CD8-positive, alpha-beta memory T cell (primary cell): ENCODE measurements at places on chromosomes 7 and 10. TPM values are rescaled to one million over a fixed set of nuclear protein-coding genes. Genes with fewer than 3 reads are reported as not detected.

GRCh38 chr7:24576171-24577025 lies 3.1 kb downstream of the PALS2 start:
- no peak for DNase-seq

DNA sequence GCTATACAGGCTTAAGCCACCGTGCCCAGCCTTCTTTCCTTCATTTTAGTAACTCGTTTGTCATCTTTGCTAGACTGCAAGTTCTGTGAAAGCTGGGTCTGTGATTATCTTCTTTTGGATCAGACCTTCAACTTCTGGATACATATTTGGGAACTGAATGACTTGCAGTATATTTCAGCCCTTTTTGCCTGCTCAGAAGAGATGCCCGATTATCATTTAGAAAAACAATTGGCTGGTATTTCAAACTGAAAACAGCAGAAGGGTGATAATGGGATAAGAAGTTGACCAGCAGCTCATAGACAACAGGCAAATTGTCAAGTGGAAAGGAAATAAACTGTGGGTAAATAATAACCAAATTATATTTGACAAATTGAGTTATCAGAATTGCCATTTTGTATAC lies 14.6 kb downstream of the RSBN1L start:
- DNase-seq = no peak

GRCh38 chr7:490461-491291 lies 29.0 kb downstream of the PDGFA start:
- no peak for DNase-seq

GRCh38 chr7:2757361-2757903 lies 69.4 kb downstream of the AMZ1 start:
- no peak for DNase-seq

The ANKRD1 gene
- not detected for total RNA-seq

DNA sequence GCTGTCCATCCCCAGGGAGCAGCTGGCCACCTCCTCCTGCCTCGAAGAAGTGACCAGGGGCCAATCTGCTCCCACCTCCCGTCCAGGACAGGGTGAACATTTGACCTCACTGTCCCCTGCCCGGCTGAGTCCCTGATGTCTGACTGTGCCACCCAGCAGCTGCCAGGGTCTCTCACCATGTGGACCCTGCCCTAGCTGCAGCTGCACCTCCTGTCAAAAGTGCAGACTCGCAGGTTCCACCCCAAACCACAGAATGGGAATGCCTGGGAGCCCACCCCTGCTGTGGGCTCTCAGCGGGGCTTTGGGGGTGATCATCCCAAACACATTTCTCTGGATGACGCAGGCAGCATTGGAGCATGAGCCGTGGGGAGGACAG lies 86.1 kb downstream of the RGS10 start:
- no peak for DNase-seq

DNA sequence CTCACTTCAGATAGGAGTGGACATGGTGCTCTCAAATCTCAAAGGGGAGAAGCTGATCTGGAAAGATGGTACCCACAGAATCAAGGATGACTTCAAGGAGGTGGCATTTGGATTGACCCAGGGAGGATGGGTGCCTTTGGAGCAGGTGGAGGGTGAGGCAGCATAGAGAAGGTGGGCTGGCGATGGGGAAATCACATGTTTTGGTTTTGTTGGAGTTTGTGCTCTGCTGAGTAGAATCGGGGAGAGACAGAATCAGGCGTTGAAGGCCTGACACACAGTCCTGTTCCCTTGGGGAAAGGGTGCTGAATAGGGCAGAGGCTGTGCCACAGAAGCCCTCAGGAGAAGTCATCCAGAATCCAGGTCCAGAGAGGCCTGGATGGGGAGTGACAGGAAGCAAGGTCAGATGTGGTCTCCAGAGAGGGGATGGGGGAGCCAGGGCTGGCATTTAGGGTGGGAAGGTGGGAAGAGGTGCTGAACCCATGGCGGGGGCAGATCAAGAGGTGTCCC lies 291.1 kb downstream of the GLRX3 start:
- DNase-seq = no peak

The SPDYE3 gene
- not detected for total RNA-seq

DNA sequence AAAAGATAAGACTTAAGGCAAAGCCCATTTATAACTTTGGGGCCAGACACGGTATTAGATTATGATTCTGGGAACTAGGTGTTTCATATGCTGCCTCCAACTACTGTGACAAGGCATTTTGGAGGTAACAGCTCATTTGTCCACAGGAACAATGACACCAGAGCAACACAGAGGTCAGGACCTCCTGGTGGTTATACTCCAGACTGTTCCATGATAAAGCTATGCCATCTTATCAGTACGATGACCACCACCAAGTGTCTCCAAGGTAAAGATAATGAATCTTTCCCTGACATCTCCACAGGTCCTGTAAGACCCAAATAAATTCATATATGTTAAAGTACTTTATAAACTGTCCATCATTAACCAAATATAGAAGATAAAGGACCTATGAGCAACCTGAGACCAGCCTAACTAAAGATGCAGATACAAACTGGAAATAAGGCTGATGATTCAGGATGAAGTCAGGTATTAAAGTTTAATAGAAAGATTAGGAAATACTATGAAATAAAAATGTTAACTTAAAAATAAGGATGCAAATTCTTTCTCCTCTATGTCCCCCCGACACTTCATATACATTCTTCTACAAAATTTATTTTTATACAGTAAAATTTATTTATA lies 26.2 kb downstream of the CUL2 start:
- no peak for DNase-seq

The ZNF488 gene
- total RNA-seq = 0.42 TPM

DNA sequence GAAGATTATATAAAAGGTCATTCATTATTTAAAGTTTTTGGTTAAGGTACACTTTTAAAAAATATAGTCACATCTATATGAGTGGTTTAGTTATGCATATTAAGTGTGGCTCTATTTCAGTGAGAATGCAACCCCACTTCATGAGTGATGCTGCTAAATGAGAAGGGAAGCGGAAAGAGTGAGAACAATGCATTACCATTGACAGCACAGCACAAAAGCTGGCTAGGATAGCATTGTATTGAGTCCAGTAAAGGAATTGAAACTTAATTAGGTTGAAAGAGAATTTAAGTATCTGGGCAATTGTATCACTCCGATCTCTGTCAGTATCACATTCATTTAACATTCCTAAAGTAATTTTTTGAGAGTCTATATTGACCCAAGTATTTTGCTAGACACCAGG lies 13.2 kb downstream of the POM121L12 start:
- DNase-seq = no peak

- no peak for DNase-seq
These were observed 9.9 kb upstream of the TAS2R41 start for GRCh38 chr7:143467724-143468123.

DNA sequence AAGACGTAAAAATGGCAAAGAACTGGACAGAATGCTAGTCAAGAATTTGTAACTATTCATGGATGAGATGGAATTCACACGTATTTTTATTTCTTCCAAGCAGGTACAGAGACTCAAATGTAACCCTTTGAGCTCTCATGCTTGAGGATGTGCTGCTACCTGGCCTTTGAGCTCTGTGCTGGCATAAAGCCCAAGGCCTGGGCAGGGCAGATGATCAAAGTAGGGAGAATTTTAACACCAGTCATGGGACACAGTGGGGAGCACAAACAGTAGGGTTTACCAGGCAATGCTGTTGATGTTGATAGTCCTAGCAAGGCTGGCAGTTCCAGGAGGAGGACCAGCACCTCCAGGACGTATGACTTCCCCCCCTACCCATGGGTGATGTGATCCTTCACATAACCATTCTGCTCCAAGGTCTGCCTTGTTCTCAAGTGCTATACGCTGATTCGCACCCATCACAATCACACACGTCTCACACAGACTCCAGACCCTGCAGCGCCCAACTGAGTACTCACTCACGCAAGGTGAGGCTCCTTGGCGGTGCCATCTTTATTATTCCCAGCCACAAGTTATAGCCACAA lies 48.6 kb upstream of the DLG5 start:
- DNase-seq = no peak

DNA sequence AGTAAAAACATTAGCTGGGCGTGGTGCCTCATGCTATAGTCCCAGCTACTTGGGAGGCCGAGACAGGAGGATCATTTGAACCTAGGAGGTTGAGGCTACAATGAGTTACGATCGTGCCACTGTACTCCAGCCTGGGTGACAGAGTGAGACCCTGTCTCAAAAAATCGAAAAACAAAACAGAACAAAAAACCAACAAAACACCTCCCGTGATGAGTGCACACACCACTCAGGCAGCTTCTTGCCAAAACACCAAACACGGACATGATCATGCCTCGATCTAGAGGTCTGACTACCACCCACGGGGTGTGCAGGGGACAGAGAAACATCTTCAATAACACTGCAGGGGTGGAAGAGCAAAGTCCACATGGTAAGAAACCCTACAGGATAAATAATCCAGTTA lies 44.4 kb downstream of the AMZ1 start:
- DNase-seq = no peak

DNA sequence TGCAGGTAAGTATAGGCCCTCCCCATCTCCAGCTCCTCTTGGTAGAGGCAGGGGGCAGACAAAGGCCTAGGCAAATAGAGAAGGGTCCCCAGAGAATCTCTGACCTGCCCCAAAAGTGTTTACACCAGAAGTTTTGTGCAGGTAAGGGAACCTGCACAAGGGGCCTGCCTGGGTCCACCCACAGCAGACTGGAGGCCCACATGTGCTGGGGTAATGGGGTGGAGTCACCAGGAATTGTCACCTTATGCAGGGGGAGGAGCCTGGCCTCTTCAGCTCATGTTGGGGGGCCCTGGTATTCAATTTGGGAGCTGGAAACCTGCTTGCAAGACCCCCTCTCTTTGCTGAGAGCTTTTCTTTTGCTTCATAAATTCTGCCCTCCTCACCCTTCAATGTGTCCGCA lies 302.7 kb downstream of the ZEB1 start:
- DNase-seq = no peak

DNA sequence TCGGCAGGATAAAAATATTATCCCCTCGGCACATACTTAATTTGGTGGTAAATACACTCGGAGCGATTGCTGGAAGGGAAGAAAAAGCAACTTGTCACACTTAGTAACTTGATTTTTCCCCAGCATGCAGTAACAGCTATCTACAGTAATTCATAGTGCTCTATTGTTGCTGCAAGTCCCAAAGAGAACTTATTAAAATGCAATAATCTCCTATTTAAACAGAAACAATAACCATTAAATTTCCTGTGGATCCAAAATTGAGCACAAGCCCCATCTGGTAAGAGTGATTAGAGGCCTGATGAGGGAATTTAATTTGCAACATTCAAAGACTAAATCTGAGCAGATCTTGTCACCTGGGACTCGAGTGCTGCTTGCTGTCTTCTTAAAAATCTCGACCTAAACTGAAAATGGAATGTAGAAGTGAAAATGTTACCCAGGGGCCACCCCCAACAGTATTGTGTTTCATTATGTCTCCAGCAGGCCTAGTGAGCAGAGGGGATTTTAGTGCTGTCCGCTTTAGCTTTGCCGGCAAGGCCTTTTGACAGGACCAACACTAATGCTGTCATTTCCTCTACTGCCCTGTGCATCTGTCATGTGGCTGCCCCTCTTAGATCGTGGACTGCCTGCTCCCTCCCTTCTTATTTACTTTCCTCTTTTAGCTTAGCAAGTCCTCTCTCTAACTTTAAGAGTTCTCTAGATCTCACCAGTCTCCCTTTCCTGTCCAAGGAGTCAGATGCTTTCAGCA lies 639.7 kb downstream of the AUTS2 start:
- DNase-seq = no peak

DNA sequence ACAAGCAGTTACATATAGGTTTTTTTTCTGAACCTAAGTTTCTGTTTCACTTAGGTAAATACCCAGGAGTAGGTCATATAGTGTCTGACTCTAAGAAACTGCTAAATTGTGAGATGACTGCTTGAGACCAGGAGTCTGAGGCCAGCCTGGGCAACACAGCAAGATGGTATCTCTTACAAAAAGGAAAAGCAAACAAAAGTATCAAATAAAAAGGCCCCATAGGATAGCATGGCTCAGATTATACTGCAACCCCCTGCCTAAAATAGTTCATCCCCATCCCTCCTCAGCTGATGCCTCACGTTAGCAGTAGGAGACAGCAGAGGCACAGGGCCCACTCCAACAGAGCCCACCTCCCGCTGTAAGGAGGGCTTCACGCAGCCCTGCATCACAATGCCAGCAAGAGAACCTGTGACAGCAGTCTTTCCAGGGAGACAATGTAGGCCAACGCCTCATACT lies 90.3 kb downstream of the SRPK2 start:
- DNase-seq = no peak

The C7orf57 gene
- total RNA-seq = 0.92 TPM

GRCh38 chr7:77537136-77537777 lies at the start of gene PTPN12:
Gene PTPN12 (plus strand): TSS chr7:77537295. CDS start chr7:77537547, 252 bp downstream.
- DNase-seq = no peak

The KCP gene
- 0.84 TPM for total RNA-seq

- DNase-seq = no peak
These were observed 4.1 kb upstream of the ARHGAP22 start for GRCh38 chr10:48608976-48609375.

- no peak for DNase-seq
These were observed 386.1 kb downstream of the PLXDC2 start for GRCh38 chr10:20202337-20202736.

The VKORC1L1 gene
- total RNA-seq = 27.7 TPM

The GIMAP4 gene
- 57.3 TPM for total RNA-seq

GRCh38 chr7:43318188-43318770 lies 205.8 kb downstream of the HECW1 start:
- no peak for DNase-seq

The LOXL4 gene
- not detected for total RNA-seq

The CADPS2 gene
- not detected for total RNA-seq

GRCh38 chr7:80890426-80891258 lies 28.2 kb downstream of the SEMA3C start:
- DNase-seq = no peak

The MYL10 gene
- total RNA-seq = not detected

DNA sequence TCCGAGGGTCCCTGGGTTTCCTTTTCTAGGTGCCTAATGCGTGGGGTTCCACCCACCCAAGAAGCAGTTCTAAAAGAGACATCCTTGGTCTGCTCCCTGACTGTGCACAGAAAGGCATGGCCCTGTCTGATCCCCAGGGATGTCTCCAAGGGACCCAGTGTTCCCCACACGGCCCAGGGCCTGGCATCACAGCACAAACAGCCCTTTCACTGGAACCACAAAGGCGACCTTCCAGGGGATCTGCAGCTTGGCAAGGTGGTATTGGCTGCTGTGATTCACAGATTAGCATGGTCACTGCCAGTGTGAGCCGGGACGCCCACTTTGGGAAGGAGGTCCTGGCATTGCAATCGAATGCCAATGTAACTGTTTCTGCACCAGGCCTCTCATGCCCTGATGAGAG lies 6.4 kb downstream of the KCNMA1 start:
- no peak for DNase-seq

- DNase-seq = no peak
These were observed 105.3 kb downstream of the PPP1R3A start for GRCh38 chr7:113813471-113813870.

The ITGB8 gene
- total RNA-seq = 0.11 TPM

DNA sequence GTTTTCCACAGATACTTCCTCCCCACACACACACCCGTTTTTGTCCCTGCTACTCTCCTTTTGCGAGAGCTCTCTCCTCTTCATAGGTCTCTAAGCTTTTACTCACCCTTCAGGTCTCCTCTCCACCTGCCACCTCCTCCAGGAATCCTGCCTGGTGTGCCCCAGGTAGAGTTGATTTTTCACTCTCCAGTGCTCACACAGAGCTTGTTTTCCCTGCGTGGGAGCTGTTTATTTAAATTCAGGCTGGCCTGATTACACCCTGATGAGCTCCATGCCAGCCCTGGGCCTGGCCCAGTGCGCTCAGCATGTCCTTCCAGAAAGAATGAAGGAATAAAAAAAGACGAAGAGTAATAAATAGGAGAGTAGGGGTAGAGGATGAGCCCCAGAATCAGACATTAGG lies 7.5 kb upstream of the CLDN4 start:
- DNase-seq = no peak

GRCh38 chr7:27936768-27937102 lies 196.8 kb downstream of the TAX1BP1 start:
- no peak for DNase-seq
